Kasumi-1 (cell line): ENCODE measurements at places on chromosomes 16 and 17.
A peak's percentile ranks its signal among the peaks of the same experiment; 100 is the strongest.

DNA sequence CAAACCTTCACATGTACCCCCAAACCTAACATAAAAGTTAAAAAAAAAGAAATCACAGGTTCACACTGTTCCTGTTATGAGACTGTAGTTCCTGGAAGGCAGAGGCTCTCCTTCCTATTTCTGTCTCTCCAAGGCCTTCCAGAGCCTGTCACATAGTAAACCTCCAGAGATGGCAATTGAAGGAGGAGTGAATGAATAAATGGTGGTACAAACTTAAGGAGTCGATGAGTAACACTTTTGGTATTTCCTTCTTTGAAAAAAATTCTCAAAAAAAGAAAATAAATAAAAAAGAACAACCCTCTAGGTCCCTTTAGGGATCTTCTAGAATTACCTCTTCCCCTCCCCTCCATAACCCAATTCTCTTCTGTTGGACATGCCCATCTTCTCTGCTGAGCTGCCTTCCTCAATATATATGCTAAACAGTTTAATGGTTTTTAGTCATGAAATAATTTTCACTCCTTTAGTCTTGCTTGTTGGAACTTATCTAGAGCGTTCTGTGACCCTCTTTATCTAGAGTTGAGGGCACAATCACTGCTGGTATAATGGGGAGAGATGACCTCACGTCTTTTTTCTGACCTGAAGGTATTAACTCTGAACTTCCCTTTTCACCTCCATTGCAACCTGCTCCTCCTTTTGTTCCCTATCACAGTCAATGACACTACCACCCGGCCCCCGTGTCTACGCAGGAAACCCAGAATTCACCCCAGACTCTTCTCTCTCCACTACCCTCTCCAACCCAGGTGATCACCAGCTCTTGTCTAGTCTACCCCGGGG lies 1.7 kb upstream of the TAF15 start:
- DNase-seq = no peak

DNA sequence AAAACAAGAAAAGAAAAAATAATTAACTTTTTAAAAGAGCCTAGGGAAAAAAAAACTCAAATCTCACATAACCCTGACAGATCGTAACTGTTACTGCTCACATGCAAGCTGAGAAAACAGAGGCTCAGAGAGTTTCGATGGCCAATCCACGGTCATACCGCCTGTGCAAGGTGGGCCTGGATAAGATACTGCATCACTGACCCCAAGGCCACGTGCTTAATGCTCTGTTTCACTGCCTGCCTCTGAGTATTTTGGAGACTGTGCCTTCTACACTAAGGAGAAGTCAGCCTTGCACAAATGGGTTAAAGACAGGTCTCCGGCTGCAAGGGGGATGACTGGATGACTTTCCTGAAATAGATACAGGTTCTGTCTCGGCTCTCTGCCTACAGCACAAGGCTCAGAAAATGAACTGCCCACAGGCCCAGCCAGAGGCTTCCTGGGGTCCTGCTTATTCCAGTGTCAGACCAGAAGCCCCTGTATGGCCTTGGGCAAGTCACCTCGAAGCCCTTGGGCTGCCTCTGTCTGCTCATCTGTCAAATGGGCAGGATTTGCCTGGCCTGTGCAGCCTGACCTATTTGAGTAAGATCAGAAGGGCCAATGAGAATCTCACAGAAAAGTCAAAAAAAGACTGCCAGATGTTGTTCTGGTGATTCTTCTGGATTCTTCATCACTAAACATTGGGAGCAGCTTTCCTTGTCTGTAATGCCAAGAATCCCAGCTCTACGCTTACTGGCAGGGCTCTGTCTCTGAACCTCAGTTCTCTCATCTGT lies 25.8 kb downstream of the CNGB1 start:
- DNase-seq = no peak

DNA sequence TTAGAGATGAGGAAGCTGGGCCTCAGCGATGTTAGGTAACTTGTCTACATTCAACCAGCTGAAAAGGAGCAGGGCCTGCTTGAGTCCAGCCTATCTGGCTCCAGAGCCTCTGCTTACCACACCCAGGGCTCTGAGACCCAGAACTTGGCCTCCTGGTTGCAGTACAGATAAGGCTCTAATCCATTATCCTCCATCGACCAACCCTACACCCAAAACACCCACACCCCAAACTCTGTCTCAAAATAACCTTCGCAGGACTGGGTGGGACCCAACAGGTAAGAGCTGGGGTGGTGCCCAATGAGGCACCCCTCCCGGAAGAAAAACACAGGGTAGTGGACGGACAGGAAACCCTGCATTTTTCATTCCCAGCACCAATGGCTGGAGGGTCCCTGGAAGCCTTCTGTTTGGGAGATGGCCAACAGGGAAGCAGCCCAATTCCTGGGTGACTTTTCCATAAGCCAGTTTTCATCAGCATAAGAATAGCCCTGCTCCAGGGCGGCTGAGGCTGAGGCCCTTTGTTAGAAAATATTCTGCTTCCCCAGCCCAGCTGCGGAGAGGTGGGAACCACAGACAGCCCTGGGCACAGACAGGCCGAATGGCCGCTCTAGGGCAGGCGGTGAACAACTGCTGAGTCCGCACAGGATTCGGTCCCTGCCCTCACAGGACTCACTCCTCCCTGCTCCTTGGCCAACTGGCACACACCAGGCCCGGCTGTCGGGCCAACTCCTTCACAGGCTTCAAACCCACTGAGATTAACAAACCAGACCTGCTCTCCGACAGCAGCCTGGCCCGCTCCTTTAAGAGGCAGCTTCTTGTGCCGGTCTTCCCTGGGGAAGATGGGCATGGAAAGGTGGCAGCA lies 9.8 kb downstream of the SMIM5 start:
- no peak for DNase-seq

DNA sequence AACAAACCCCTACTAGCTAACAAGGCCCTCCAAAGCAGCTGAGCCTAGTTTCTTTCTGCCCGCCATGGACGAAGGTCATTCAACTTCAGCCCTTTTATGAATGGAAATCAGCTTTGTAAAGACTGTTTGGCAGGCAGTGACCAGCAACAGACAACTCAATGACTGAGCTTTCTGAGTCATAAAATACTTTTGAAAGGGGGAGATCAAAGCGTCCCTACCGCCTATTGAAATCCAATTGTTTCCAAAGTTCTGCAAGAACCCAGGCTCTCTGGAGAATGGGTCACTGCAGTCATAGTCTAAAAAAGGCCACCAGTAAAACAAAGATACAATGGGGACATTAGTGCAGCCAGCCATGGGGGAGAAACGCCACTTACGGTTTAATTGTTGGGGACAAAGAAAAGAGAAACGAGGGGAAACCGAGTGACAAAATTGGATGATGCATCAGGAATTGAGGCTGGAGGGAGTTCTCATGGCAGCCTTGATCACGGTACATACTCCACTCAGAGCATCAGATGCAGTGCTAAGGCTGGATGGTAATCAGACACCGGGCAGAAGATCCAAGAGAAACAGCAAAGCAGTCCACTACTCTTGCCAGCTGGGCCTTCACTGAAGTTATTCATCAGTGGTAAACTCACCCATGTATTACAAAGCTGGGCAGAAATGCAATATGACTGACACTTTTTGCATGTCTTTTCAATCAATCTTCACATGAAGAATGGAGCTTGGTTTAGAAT lies 9.8 kb downstream of the ADAMTS18 start:
- no peak for DNase-seq

DNA sequence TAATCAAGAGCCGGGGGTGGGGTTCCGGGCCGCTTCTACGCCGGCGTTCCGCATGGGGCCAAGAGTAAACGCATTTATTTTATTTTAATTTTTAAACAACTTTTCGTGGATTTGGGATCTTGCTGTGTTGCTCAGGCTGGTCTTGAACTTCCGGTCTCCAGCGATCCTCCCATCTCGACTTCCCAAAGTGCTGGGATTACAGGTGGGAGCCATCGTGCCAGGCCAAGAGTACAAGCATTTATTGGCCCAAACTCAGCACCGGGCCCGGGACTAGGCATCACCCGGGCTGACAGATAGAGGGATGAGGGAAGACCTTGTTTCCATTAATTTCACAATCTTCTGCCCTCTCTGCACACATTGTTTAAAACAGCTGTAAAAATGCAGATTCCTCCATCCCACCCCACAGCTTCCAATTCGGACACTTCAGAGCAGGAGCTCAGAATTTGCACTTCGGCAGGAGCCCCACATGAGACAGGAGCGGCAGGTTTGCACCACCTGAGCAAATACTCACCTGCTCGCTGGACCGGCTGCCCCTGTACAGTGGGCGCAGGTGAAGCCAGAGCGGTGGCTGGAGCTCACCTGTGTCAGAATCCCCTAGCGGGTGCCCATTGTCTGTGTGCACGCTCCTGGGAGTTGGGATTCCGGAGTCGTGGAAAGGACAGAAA lies 663 bp upstream of the GINS2 start:
- DNase-seq = no peak

DNA sequence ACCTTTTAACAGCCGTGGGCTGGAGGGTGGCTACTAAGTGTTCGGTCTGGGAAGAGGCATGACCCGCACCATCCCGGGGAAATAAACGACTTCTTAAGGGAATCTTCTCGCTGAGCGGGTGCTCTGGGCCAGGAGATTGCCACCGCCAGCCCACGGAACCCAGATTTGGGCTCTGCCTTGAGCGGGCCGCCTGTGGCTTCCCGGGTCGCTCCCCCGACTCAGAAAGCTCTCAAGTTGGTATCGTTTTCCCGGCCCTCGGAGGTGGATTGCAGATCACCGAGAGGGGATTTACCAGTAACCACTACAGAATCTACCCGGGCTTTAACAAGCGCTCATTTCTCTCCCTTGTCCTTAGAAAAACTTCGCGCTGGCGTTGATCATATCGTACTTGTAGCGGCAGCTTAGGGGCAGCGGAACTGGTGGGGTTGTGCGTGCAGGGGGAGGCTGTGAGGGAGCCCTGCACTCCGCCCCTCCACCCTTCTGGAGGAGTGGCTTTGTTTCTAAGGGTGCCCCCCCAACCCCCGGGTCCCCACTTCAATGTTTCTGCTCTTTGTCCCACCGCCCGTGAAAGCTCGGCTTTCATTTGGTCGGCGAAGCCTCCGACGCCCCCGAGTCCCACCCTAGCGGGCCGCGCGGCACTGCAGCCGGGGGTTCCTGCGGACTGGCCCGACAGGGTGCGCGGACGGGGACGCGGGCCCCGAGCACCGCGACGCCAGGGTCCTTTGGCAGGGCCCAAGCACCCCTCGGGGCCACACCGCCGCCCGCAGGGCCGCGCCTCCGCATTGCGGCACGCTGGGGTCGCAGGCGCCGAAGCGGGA lies 3.6 kb upstream of the CBX4 start:
- DNase-seq = peak; percentile 42

DNA sequence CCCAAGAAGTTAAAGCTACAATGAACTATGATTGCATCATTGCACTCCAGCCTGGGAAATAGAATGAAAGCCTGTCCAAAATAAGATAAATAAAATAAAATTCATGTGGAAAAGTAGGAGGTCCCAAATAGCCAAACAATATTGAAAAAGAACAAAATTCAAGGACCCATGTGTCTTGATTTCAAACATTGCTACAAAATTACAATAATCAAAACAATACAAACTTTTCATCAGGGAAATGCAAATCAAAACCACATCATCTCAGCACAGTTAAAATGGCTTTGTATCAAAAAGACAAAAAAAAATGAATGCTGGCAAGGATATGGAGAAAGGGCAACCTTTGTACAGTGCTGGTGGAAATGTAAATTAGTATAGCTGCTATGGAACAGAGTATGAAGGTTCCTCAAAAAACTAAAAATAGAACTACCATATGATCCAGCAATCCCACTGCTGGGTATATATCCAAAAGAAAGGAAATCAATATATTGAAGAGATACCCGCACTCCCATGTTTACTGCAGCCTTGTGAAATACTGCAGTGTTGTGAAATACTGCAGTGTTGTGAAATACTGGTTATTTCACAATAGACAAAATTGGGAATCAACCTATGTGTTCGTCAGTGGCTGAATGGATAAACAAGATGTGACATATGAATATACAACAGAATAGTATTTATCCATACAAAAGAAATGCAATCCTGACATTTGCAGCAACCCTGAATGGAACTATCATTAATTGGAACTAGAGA lies 24.5 kb upstream of the ZNF287 start:
- DNase-seq = no peak
